Activated T-cell treated with anti-CD3 and anti-CD28 coated beads, Interleukin-2, amount 50 U/mL, for 48 hours (primary cell): ENCODE measurements at places on chromosomes 2 and 18.

DNA sequence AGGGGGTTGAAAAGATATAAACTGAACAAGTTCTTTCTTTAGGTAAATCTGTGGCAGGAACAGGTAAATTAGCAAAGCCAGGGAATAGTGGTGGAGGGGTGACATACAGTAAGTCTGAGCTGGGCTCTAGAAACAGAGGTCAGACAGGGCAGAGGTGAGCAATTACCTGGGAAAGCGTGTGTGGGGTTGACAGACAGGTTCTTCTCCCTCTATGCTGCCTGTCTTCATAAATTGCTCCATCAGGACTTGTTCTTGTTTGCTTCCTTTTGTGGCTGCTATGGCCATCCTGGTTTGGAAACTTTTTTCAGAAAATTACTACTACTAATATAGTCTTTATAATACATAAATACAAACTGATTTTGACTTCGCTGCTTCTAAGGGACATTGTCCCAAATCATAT lies 3.4 kb upstream of the ANKRD12 start:
- DNase-seq = no peak

DNA sequence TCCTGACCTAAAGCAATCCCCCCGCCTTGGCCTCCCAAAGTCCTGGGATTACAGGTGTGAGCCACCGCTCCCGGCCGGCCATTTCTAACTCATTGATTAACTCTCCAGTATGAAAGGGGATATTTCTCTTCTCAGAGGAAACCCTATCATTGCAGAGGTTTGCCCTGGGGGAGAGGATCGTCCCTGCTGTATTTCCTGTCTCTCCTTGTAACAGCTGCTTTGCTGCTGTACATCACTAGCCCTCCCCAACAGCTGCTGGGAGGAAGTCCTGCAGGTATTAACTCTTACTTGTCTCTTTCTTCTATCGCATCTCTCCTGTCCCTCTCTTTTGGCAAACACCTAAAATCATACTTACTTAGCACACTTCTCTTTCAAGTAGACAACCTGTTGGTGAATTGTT lies 219.0 kb upstream of the DSEL start:
- DNase-seq = no peak

DNA sequence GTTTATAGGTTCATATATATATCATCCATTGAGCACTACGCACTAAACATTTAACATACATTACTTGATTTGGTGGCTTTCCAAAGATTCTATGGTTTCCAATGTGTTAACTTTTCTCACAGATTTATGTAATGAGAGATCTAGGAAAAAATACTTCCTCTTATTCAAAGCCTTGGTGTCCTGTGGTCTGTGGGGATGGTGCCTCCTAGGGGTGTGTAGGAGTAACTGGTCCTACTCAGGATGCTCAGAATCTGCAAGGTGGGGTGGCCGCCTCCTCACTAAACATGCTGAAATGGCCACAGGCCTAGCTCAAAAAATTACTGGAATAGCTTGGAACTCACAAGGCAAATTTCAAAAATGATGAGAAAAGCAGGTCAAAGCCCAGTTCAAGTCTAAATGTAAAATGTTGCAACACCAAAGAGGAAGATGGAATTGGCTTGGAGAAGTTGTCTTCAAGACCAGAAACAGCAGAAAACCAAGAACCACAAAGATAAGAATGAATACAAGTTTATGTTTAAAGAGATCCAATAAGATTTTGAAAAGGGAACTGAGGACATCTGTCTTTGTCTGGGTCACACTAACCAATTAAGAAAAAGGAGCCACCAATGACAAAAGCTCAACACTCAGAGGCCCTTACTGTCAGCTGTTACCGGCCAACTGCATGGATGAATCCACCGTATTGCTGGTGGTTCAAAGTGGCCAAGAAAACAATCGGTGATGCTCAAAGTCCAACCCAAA lies 11.5 kb downstream of the GPR55 start:
- DNase-seq = peak; percentile 18

GRCh38 chr2:170530803-170531564 lies 184.2 kb upstream of the SP5 start:
- no peak for DNase-seq

DNA sequence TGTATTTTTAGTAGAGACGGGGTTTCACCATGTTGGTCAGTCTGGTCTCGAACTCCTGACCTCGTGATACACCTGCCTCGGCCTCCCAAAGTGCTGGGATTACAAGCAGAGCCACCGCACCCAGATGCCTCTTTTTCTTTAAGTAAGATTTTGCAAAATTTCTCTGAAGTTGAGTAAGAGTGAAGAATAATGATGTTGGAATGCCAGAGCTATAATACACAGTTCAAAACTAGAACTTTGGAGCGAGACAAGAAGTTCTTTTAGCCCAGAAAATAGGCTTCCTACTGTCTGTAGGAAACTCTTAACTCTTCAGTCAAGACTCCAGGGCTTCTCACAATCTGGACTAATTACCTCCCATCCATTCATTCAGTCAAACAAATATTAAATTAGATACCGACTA lies 51.4 kb downstream of the MARCHF4 start:
- no peak for DNase-seq

DNA sequence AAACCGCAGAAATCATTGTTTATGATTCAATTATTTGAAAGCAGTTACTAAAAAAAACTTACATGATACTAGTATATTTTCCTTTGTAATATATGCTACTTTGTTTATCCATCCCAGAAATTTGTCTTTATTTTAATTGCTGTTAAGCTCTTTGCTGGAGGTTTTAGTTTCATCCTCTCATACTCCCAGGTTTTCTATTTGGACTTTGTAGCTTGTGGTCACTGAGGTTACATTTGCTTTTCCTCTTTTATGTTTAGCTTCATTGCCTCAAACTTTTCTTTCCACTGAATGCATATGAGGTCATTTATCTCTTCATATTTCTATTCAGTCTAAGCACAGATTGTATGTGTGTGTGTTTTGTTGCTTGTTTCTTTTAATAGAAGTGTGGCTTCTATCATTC lies 89.9 kb downstream of the ERBB4 start:
- DNase-seq = no peak

GRCh38 chr18:10814336-10814735 lies 288.5 kb downstream of the NAPG start:
- DNase-seq = no peak

DNA sequence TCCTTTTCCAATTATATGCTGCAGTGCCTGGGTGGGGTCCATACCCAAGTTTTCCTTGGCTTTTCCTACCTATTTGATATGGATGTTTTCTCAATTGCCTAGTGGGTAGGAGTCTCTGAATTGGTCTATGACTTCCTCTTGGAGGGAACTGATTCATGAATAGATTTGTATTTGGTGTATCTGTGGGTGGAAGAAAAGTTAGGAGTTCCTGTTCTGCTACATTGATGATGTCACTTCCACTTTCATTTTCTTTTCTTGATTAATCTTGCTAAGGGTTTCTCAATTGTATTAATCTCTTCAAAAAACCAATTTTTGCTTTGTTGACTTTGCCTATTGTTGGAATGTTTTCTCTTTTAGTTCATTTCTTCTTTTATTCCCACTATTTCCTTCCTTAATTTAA lies 37.4 kb upstream of the SLC9A2 start:
- no peak for DNase-seq

GRCh38 chr2:111071600-111072171 lies 49.0 kb upstream of the BCL2L11 start:
- no peak for DNase-seq

DNA sequence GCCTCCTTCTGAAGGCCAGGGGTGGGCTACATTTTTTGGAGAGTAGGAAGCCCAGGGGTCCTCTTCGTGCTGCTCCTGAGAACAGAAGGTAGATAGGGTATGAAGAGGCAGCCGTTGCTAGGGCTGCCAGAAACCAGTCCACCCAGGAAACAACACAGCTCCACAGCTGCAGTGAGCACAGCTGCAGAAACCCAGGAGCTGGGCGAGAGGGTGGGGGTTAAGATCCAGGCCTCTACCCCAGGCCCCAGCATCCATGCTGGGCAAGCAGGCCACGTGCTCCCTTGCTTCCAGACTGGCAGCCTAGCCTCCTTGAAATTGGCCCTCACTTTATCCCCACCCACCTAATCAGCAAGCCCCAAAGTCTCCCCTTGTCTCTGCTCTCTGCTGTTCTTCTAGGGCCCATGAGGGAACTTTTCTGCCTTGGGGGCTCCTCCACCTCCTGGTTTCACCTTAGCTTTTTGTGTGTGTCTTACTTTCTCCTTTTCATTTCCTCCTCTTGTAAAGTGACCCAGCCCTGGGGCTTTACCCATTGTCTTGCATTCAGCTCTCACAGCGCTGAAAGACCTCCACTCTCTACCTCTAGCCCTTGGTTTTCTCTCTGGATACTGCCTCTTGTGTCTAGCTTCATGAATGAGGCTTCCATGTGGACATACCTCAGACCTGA lies 30.7 kb downstream of the STON1 start:
- DNase-seq = no peak

- no peak for DNase-seq
Observed at GRCh38 chr18:77392321-77392720, 142.7 kb downstream of the GALR1 start.

- DNase-seq = no peak
Observed at GRCh38 chr2:217798743-217799562, 203.8 kb downstream of the TNS1 start.

DNA sequence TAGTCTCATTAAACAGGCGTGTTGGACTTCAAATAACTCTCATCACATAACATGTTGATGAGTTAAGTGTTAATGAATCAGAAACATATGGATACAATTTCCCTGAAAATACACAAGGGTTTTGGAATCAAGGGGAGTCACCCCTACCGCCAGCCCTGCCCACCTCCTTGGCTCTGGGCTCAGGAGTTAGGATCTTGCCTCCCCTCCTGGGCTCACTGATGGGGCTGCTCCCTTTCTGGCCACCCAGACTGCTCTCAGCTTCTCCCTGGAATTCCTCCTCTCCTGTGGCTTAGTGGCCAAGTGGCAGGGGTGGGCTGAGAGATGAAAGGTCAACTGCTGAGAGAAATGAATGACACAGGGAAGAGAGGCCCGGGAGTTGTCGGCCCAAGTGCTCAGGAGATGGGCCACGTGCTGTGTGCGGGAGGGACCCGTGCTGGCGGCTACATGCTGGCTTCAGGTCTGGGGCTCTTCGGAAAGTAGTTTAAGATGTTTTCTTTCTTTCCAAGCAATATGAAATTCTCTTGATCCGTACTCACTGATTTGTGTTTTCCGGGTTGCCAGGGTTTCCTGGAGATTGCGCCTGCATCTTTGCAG lies 55.8 kb upstream of the TNP1 start:
- DNase-seq = no peak

DNA sequence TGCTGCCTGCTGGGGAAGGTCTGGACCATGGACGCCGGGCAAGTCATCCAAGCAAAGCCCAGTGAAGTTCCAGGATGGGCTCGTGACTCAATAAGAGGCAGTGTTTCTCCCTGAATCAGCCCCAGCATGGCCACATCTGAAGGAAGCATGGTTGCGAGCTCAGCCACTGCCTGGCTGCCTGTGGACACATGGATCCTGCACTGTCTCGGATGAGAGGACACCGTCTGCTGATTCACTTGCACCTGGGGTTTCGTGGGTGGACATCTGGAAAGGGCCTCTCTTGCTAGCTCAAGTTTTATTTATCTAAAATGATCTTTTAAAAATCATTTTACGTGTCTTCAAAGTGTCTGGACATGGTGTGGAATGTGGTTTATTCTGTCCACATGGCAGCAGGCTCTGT lies 224.8 kb upstream of the FN1 start:
- no peak for DNase-seq

DNA sequence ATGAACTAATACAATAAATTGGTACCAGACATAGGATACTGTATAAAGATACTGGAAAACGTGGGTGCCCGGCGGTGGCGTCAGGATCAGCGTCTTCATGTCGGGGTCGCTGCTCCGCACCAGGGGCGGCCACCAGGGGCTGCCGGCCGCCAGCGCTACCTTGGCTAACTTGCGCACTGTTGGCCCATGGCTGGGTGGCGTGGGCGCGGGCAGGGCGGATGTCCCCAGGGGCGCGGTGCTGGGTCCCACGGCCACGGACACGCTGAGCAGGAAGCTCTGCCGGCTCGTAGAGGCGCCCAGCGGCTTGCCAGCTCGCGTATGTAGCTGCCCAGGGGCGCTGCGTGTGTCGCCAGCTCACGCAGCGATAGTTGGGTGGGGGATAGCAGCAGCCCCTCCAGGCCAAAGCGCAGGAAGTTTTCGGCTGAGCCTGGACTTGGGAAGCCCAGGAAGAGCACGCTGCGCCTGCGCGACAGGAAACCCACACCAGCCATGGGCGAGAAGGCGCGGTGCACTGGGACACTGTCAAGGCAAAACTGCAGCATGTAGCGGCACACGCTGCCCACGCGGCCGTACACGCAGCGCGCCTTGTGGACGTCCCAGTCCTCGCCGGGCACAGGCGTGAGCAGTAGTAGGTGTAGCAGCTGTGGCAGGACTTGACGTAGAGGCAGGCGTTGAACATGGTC lies 299.9 kb downstream of the CCDC74A start:
- no peak for DNase-seq

DNA sequence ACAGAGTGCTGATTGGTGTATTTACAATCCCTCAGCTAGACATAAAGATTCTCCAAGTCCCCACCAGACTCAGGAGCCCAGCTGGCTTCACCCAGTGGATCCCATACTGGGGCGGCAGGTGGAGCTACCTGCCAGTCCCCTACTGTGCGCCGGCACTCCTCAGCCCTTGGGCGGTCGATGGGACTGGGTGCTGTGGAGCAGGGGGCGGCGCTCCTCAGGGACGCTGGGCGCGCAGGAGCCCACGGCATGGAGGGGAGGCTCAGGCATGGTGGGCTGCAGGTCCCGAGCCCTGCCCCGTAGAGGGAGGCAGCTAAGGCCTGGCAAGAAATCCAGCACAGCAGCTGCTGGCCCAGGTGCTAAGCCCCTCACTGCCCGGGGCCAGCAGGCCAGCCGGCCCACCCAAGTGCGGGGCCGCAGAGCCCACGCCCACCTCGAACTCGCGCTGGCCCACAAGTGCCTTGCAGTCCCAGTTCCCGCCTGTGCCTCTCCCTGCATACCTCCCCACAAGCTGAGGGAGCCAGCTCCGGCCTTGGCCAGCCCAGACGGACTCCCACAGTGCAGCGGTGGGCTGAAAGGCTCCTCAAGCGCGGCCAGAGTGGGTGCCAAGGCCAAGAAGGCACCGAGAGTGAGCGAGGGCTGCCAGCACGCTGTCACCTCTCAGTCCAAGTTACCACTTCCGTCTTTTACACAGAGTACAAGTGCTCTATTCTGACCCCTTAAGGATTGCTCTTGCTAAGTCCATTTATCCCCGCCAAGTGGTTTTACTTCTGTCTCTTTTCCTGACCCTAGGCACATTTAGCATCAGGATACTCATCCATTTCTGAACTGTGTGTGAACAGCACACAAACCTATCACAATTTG lies 1.7 kb upstream of the RPE start:
- no peak for DNase-seq

- no peak for DNase-seq
Observed at GRCh38 chr2:164164602-164165001, 428.8 kb upstream of the FIGN start.

DNA sequence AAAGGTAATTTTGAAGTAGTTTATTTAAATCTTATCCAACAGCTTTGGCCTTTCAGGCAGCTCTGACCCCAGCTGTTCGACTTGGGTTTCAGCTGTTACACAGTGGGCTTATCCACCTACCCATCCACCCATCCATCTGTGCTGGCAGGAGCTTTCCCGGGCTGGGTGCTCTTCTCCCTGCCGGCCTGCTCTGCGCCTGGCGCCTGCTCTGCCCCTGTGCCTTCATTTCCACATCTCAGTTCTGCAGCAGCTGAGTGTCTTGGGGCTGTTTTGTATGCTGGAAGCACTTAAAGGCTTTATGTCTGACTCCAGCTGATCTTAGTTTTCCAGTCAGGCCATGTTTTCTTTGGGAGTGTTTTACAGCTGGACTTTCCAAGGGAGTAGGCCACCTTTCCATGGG lies 24.2 kb downstream of the LDLRAD4 start:
- DNase-seq = no peak

GRCh38 chr2:104762031-104762430 lies 91.9 kb upstream of the POU3F3 start:
- no peak for DNase-seq

GRCh38 chr18:76530846-76531245 lies 35.8 kb upstream of the ZNF516 start:
- no peak for DNase-seq
